ENCODE measurements at places on chromosomes 12 and 14. TPM values are rescaled to one million over a fixed set of nuclear protein-coding genes. Genes with fewer than 3 reads are reported as not detected.

GRCh38 chr14:33362934-33363333, 424.3 kb downstream of the NPAS3 start:
- no peaks in the 10 kb centered on the region for H3K4me1 ChIP-seq
- H3K27me3 ChIP-seq = no peaks in the 10 kb centered on the region
- no peak for DNase-seq
- no peak overlapping the region for H3K27ac ChIP-seq

- DNase-seq = no peak
- no peaks in the 10 kb centered on the region for H3K4me1 ChIP-seq
- H3K27me3 ChIP-seq = no peaks in the 10 kb centered on the region
- no peak overlapping the region for H3K27ac ChIP-seq
Observed at GRCh38 chr12:19850346-19851065, 411.2 kb downstream of the AEBP2 start.

KERA gene
- 0.09 TPM for polyA plus RNA-seq

- H3K27ac ChIP-seq = no peak overlapping the region
- no peak overlapping the region for H3K4me3 ChIP-seq
- no peak for DNase-seq
Observed at GRCh38 chr12:76544601-76545261, 14.8 kb downstream of the OSBPL8 start.

DNA sequence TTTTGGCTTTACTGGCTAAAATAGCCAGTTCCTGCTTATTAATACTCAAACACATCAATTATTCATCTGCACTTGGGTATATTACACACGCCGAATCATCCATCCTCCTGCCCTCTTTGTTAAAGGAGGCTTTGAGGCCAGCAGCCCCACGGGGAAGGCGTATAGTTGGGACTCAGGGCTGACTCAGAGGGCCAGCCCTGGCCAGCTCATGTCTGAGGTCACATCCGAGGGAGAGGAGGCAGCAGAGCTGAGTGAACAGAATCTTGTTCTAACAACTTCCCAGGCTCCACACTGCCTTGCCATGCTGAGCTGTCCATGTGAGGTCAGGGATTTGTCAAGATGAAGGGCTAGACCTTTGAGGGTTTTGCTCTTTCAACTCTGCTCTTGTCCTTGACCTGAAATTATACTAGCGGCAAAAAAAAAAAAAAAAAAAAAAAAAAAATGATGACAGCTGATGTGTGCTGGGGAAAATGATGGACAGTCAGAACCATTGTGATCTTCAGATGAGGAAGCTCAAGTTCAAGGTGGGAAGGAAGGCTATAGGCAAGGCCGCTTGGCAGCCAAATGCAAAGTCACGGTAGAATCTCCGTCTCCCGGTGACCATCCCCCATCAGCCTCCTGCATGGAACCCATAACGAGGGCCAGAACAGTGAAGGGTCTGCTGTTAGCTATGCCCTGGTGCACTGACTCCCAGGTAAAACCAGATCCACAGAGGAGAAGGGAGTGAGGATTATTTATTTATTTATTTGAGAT, 12.5 kb upstream of the MARK3 start:
- H3K27ac ChIP-seq = no peak overlapping the region
- no peaks in the 10 kb centered on the region for H3K27me3 ChIP-seq
- no peak overlapping the region for H3K4me3 ChIP-seq
- H3K36me3 ChIP-seq = no peaks in the 10 kb centered on the region
- no peaks in the 10 kb centered on the region for H3K4me1 ChIP-seq

SHMT2 gene
- polyA plus RNA-seq = 37.0 TPM

ACSM4 gene
- not detected for polyA plus RNA-seq

ANKS1B gene
- polyA plus RNA-seq = 3.5 TPM

GRCh38 chr12:84247931-84248330, 664.7 kb downstream of the SLC6A15 start:
- H3K27ac ChIP-seq = no peak overlapping the region
- H3K27me3 ChIP-seq = no peaks in the 10 kb centered on the region
- no peaks in the 10 kb centered on the region for H3K36me3 ChIP-seq
- H3K4me1 ChIP-seq = no peaks in the 10 kb centered on the region

DNA sequence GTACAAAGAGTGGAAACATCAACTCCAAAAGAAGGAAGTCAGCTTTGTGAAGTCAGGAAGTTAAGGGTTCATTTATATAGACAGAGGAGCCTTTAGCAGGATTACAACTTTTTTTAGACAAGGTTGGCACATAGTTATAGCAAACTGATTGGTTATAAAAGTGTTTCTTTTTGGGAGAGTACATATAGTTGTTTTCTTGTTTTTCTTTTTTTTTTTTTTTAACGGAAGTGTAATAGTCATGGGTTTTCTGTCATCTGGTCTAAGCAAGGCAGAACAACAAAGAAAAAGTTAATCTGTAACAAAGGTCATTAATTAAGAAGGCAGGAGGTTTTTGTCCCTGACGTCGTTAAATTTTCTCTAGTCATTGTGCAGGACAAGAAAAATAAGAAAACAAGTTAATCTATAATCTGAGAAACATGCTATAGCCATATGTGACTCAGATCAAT, 13.0 kb upstream of the MFAP5 start:
- no peaks in the 10 kb centered on the region for H3K27me3 ChIP-seq
- no peak overlapping the region for H3K4me3 ChIP-seq
- H3K4me1 ChIP-seq = no peaks in the 10 kb centered on the region
- no peak for DNase-seq

DNA sequence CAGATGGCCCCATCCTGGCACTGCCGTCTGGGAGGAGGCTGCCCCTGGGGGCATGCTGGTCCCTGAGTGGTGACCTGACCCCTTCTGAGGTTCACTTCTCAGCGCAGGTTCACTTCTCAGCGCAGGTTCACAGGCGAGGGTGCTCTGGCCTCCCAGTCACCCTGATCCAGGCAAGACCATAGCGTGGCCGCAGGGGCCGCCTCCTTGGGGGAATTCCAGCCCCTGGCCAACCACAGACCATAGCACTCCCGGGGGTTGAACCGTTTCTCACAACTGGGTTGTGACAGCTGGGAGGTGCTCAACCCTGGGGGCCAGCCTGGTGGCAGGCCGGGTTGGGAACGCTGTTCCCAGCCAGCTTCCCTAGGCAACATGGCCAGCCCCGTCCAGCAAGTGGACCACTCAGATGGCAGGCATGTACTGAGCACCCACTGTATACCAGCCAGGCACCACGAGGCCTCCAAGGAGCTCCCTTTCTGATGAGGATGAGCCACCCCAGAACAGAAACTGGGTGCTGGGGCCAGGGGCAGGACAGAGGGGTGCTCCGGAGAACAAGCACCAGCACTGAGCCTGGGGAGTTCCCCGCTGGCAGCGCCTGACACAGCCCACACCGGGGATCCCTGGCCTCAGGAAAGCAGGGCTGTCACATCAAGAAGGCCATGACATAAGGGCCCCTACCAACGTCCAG, 28.3 kb upstream of the ZFP36L1 start:
- H3K27me3 ChIP-seq = no peaks in the 10 kb centered on the region
- H3K4me3 ChIP-seq = no peak overlapping the region
- peaks cover 20% of the 10 kb centered on the region for H3K4me1 ChIP-seq
- no peaks in the 10 kb centered on the region for H3K36me3 ChIP-seq

DNA sequence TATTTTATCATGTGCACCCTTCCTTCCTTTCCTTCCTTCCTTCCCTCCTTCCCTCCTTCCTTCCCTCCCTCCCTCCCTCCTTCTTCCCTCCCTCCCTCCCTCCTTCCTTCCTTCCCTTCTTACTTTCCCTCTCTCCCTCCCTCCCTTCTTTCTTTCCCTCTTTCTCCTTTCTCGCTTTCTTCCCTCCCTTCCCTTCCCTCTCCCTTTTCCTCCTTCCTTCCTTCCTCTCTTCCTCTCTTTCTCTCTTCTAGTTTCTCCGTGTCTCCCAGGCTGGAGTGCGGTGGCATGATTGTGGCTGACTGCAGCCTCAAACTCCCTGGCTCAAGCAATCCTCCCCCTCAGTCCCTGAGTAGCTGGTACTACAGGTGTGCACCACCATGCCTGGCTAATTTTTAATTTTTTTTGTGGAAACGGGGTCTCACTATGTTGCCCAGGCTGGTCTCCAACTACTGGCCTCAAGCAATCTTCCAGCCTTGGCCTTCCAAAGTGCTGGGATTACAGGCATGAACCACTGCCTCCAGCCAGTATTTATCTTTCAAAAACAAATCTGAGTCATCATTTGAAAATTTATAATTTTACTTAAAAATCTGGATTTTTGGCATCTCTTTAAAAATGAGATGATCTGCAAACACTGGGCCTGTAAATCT, 7.8 kb downstream of the C1RL start:
- no peaks in the 10 kb centered on the region for H3K27me3 ChIP-seq
- H3K4me3 ChIP-seq = no peak overlapping the region
- DNase-seq = no peak
- peaks cover 10% of the 10 kb centered on the region for H3K36me3 ChIP-seq
- peaks cover 12% of the 10 kb centered on the region for H3K4me1 ChIP-seq

DLGAP5 gene
- 3.0 TPM for polyA plus RNA-seq

DNA sequence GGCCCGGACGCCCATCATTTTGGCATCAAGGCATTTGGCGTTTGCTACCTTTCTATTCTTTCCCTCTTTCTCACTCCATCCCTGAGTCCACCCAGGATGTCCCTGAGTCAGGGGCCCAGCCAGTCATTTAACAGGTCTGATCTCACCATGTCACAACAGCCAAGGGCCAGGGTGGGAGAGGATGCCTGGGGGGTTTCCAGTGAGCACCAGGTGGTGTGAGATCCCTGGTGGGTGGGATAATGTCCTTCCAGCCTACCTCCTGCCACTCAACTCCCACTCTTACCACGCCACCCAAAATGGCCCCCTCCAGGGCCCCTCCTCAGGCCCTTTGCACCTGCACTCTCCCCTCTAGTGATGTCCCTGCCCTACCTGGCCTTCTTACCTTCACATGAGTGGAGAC, 310.8 kb downstream of the BCL11B start:
- H3K4me1 ChIP-seq = peaks cover 25% of the 10 kb centered on the region
- H3K27ac ChIP-seq = no peak overlapping the region
- H3K27me3 ChIP-seq = no peaks in the 10 kb centered on the region
- H3K36me3 ChIP-seq = no peaks in the 10 kb centered on the region

GRCh38 chr12:45727301-45727979, 2.1 kb upstream of the ARID2 start:
- DNase-seq = peak; percentile 83
- H3K36me3 ChIP-seq = no peaks in the 10 kb centered on the region
- H3K27ac ChIP-seq = peak overlapping the region; percentile 100

- H3K27me3 ChIP-seq = no peaks in the 10 kb centered on the region
- H3K36me3 ChIP-seq = peaks cover 8% of the 10 kb centered on the region
- no peak for DNase-seq
Observed at GRCh38 chr14:105420101-105420973, 710 bp downstream of the MTA1 start.

STAC3 gene
- polyA plus RNA-seq = 12.3 TPM

DNA sequence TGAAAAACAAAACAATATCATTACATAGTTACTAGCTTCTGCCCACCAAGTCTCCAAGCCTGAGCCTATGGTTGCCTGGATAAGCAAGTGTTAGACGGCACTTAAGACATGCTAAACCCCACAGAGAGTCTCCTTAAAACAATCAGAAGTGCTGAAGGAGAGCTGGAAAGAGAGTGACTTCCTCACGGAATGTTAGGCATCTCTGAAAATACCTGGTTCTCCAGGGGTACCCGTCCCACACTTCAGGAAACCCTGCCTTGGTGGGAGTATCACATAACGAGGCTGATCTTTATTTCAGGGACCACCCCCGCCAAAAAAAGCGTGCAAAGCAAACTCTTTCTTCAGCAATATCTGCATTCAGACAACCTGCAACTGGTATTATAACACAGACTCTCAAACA, 18.3 kb downstream of the LHX5 start:
- peaks cover 11% of the 10 kb centered on the region for H3K27me3 ChIP-seq
- no peaks in the 10 kb centered on the region for H3K4me1 ChIP-seq
- H3K36me3 ChIP-seq = no peaks in the 10 kb centered on the region
- H3K27ac ChIP-seq = no peak overlapping the region

FGF23 gene
- 0.27 TPM for polyA plus RNA-seq

GRCh38 chr14:76293221-76293620, 82.7 kb upstream of the ESRRB start:
- no peaks in the 10 kb centered on the region for H3K36me3 ChIP-seq
- DNase-seq = no peak
- no peaks in the 10 kb centered on the region for H3K4me1 ChIP-seq
- no peak overlapping the region for H3K4me3 ChIP-seq
- H3K27me3 ChIP-seq = no peaks in the 10 kb centered on the region
- H3K27ac ChIP-seq = no peak overlapping the region

SYCP3 gene
- 1.4 TPM for polyA plus RNA-seq

GRCh38 chr12:61355105-61355504, 905.1 kb upstream of the USP15 start:
- H3K27ac ChIP-seq = no peak overlapping the region
- no peak overlapping the region for H3K4me3 ChIP-seq
- DNase-seq = no peak

PITPNM2 gene
- polyA plus RNA-seq = 56.8 TPM

Measured in thymus (tissue), 14 donors.